ENCODE measurements at places on chromosomes 2 and 18.
A peak's percentile ranks its signal among the peaks of the same experiment; 100 is the strongest.

DNA sequence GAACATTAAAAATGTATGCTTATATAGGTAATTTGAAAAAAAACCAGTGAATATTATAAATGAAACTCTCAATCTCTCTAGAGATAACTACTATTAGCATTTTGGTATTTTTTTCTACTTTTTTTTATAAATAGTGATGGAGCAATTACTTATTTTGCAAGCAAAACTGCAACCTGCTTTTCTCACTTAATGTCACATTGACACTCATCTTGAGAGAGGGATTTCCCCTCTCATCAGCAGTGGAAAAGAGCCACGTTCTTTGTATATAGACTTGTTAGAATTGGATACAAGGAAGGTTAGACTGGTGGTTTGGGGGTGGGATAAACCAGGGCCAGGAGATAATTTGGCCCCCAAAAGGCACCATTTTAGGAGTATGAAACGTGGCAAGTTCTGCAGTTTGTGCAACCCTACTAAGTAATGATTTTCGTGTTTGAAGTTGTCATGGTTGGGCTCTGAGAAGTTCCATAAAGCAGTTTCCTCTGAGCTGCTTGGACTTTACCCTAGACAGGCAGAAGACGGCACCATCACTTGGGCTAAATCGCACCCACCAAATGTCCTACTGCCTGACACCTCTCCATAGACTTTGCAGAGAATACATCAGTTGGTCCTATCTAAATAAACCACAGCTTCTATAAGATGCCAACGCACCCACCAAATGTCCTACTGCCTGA is 194.0 kb downstream of the ACTR3 start:
- no peak for DNase-seq

GRCh38 chr2:64757126-64757525 is 103.4 kb upstream of the SERTAD2 start:
- DNase-seq = peak; percentile 3

GRCh38 chr2:41949883-41950665 is 97.7 kb upstream of the PKDCC start:
- no peak for DNase-seq

DNA sequence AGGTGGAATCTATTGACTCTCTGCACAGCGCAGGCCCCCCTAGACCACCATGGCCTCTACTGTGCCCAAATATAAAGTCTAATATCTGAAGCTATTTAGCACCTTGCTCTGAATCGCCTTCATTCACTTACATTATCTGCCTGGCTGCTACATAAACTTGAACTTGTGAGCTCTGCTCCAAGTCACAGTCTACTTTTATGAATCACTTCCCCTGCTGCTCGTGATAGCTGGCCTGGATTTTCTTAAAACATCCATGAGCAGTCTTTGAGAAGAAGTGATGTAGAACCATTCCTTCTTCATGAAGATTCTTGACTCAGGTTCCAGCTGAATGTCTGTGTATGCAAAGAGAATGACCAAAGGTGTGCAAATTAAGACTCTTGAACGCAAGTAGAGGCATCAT is 359.5 kb downstream of the RND3 start:
- no peak for DNase-seq

DNA sequence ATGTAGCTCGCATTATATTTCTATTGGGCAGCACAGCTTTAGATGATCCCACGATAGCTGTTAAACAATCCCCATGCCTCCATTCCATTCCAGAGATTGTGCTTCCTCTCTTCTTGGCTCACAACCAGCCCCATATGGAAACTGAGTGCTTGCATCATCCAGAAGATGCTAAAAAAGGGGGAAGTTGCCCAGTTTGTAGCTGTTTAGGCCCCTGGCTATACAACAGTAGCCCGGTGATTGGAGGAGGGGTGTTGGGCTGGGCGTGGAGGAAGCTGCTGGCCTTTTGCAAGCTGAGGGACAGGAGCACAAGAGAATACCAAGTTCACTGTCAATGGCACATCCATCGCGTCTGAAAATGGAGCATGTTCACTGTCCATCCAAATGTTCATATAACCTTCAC is 360.2 kb downstream of the ALK start:
- DNase-seq = peak; percentile 76

DNA sequence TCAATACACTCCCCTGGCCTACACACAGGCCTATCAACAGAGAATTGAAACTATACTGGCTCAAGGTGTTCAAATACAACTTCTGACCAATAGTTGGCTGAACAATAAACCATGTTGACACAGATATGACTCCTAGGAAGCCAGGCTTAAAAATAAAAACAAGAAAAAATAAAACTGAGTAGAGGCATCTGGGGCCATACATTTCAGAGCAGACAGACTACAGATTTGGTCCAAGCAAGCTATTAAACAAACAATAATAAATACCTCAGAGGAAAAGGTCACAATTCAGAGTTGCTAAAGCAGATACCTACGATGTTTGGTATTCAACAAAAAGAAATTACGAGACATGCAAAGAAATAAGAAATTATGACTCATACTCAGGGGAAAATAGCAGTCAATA is 132.8 kb upstream of the ACVR2A start:
- DNase-seq = no peak
